ENCODE measurements at places on chromosomes 4 and X.

GRCh38 chr4:162510115-162510514 lies 346.3 kb upstream of the FSTL5 start:
- DNase-seq = no peak

DNA sequence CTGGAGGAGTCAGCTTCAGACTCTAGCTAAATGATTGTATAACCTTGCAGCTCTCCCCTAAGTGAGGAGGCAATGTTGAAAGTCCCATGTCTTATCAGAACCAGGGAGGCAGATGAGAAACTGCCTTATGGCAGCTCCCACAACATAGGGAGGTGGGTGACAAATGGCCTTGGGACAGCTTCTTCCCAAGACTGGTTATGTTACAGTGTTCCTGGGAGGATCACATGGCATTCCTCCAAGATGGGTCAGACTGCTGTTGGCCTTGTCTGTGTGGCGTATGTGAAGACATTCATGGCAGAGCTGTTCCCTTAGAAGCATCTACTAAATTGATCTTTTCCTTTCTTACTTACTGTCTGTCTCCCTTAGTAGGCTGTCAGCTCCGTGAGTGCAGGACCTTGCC lies 42.0 kb downstream of the HPRT1 start:
- no peak for DNase-seq

DNA sequence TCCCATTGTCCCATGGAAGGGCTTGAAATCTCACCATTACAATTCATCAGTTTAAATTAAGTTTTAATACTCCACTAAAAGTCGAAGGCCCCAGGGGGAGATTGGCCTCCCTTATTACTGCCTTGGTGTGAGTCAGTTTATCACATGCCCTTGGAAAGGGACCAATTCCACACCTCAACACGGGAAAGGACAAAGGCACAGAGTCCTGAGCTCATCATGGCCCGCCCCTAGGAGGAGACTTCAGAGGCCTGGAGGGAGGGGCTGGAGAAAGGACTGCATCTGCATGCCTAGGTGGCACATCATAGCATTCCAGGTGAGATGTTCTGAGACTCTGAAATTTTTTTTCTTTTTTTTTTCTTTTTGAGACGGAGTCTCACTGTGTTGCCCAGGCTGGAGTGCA lies 2.8 kb upstream of the SEL1L3 start:
- DNase-seq = no peak

GRCh38 chr4:4271912-4272311 lies 18.0 kb downstream of the LYAR start:
- DNase-seq = no peak

- no peak for DNase-seq
Measured at GRCh38 chr4:35884714-35885480, 359.4 kb downstream of the ARAP2 start.

- DNase-seq = no peak
Measured at GRCh38 chr4:114386637-114387233, 211.9 kb upstream of the UGT8 start.

DNA sequence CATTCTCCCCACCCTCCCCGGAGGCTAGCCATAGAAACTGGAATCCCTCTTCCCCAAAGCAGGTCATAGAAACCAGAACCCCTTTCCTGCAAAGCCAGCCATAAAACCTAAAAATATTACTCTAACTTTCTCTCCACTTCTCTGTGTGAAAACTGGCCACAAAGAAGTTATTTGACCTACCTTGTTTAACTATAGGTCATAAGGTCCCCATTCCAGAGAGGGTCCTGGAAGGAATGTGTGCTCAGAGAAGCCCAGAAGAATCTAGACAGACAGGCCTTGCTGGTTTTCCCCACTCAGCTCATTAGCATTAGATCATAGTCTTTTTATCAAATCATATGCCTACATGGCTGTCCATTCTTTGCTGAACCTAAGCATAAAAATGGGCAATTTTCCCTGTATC lies 52.8 kb upstream of the TEX13A start:
- DNase-seq = no peak

- no peak for DNase-seq
Measured at GRCh38 chr4:80240976-80241375, 25.5 kb upstream of the FGF5 start.

DNA sequence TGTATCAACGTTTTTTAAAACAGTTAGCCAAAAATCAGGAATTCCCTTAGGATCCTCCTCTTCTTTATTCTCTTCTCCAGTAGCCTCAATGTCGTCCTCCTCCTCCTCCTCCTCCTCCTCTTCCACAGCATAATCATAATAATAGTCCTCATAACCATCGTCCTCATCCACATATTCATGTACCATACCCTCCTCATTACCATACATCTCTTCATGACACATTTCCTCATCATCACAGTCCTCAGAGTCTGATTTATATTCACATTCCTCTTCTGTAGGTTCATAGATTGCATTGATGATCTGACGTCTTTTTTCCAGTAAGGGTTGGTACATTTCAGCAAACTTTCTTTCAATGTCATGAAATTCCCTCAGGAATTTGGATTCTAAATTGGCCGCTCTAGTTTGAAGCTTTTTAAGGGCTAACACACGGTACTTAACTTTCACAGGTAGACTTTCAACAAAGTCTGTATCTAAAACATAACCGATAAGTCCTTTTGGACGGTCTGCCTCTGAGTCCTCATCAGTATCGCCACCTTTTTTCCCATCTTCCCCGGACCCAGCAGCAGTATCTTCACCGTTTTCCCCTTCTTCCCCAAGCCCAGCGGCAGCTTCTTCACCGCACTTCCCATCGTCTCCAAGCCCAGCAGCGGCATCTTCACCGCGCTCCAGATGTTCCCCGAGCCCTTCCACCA lies 771 bp downstream of the NAP1L2 start:
- DNase-seq = no peak

DNA sequence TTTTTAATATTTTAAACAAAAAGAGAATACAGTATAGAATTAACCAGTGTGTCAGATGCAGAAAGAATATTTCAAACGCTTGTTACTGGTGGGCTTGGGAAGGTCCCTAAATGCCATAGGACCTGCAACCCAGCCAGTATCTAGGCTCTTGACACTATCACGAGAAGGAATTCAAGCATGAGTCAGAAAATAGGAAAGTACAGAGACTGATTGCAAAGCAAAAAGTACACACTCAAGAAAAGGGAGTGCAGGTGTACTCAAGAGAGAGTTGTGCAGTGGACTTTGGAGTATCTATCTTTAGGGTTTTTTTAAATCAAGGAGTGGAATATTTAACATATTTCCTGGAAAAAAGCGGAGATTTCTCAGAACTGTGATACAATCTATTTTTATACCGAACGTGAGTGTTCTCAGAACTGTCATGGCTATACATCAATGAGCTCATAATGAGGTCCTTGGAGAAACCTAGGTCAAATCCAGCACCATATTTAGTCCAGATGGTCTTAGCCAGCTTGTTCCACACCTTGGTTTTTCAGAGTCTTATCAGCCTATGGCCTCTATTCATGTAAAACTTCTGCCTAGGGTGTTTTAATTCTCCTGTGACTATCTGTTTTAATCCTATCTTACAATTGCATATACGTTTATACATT lies 291.8 kb upstream of the FAT4 start:
- DNase-seq = no peak
